ENCODE measurements at places on chromosomes 11 and 22.

- no peak overlapping the region for H3K4me3 ChIP-seq
- no peaks in the 10 kb centered on the region for H3K36me3 ChIP-seq
- no peak overlapping the region for H3K27ac ChIP-seq
- no peaks in the 10 kb centered on the region for H3K27me3 ChIP-seq
- no peak for DNase-seq
- no peaks in the 10 kb centered on the region for H3K4me1 ChIP-seq
Observed at GRCh38 chr22:30695871-30696655, 1.4 kb downstream of the OSBP2 start.

GRCh38 chr22:50523806-50524675, 1.4 kb downstream of the SCO2 start:
- peak; percentile 67 for DNase-seq
- peaks cover 10% of the 10 kb centered on the region for H3K36me3 ChIP-seq
- peaks cover 12% of the 10 kb centered on the region for H3K4me1 ChIP-seq
- H3K27me3 ChIP-seq, result no peaks in the 10 kb centered on the region
- H3K27ac ChIP-seq, result peak overlapping the region; percentile 100
- H3K4me3 ChIP-seq, result peak overlapping the region; percentile 85

DNA sequence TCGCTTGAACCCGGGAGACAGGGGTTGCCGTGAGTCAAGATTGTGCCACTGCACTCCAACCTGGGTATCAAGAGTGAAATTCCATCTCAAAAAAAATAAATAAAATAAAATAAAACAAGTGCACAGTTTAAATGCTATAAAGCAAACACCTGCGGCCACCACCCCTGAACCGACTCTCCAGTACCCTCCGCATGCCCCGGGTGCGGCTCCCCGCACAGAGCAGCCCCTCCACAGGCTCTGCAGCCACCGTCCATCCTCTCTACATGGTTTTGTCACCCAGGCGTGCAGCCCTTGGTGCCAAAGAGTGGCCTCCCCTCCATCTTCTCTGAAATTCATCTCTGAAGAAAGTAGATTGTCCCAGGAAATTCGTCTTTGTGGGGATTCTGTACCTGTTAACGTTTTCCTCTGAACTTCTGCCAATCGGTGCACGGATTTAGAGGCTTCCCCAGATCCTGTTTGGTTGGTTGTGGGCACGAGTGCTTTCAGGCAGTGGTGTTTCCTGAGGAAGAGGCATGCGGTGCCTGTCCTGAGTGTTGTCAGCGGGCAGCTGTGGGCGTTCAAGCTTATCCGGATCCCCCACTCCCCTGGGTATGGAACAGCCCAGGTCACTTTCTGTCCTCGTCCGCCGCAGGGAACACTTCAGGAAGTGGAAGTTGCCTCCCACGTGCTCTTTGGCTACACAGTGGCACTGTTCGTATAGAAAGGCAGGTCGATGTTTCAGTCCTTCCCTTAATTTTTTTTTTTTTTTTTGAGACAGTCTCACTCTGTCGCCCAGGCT, 4.1 kb downstream of the MIOX start:
- H3K4me1 ChIP-seq, result no peaks in the 10 kb centered on the region
- H3K27me3 ChIP-seq, result no peaks in the 10 kb centered on the region
- H3K27ac ChIP-seq, result no peak overlapping the region
- no peak for DNase-seq
- H3K36me3 ChIP-seq, result no peaks in the 10 kb centered on the region

- no peaks in the 10 kb centered on the region for H3K4me1 ChIP-seq
- no peak overlapping the region for H3K27ac ChIP-seq
- H3K36me3 ChIP-seq, result no peaks in the 10 kb centered on the region
- H3K27me3 ChIP-seq, result no peaks in the 10 kb centered on the region
- no peak for DNase-seq
Observed at GRCh38 chr11:69541501-69542313, 60.2 kb downstream of the LINC01488 start.

- no peaks in the 10 kb centered on the region for H3K27me3 ChIP-seq
- no peak overlapping the region for H3K4me3 ChIP-seq
- no peak overlapping the region for H3K27ac ChIP-seq
- no peak for DNase-seq
- H3K4me1 ChIP-seq, result peaks cover 16% of the 10 kb centered on the region
- no peaks in the 10 kb centered on the region for H3K36me3 ChIP-seq
Observed at GRCh38 chr11:35160246-35160824, 21.4 kb downstream of the CD44 start.

DNA sequence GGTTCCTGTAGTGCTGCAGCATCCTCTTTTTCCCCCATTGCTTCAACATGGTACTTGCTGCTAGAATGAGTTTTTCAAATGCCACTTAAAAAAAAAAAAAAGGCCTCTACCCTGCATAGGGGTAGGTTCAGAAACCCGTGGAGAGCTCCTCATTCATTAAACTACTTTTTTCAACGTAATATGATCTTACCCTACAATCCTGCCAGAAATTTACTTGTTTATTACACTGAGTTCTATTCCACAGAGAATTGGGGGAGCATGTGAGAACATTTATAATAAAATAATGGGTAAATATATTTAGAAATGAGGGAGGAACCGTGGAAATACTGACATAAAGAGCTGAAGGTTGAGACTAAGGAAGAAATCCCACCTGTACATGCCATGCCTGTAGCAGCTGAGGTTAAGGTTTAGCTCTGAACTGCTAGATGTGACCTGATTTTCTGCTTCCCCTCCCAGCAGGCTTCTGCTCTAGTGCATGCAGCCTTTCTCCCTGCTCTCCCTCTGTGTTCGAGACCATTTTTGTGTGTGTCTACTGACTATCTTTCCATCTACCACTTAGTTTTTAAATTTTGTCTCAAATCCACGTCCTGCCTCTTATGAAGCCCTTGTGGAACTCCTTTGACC, 225.7 kb downstream of the DDX10 start:
- no peaks in the 10 kb centered on the region for H3K36me3 ChIP-seq
- DNase-seq, result no peak
- H3K27me3 ChIP-seq, result no peaks in the 10 kb centered on the region
- H3K4me3 ChIP-seq, result no peak overlapping the region
- no peak overlapping the region for H3K27ac ChIP-seq

DNA sequence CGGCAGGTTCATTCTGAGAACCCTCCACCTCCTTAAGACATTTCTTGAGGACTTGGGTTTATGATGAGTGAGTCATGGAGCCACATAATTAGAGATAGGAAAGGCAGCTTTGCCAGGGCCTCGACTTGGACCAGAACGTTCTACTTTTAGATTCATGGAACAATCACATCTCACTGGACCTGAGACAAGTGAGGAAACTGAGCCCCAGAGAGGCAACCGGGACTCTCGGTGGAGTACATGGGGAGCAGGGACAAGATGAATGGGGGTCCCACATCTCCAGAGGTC, 59.5 kb downstream of the LINC01488 start:
- H3K27me3 ChIP-seq, result no peaks in the 10 kb centered on the region
- no peak overlapping the region for H3K27ac ChIP-seq

DNA sequence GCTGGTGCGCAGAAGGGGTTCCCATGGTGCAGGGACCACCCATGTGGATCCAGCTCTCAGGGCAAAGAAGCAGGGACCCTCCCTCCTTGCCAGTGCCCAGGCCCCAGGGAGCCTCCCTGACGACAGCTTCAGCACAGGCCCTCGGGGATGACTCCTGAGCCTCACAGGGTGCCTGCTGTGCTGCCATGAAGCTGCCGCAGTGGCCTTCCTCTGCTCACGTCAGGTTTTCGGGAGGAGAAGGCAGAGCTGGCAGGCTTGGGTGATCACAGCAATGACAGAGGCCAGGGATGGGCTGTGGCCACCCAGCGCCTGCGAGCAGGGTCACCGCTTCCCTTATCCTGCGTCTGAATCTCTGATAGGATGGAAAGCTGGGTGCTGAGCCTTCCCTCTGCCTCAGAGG, 276.2 kb downstream of the BRD1 start:
- H3K27ac ChIP-seq, result no peak overlapping the region
- no peaks in the 10 kb centered on the region for H3K36me3 ChIP-seq
- H3K4me1 ChIP-seq, result no peaks in the 10 kb centered on the region

- H3K27ac ChIP-seq, result no peak overlapping the region
- H3K4me3 ChIP-seq, result no peak overlapping the region
- no peaks in the 10 kb centered on the region for H3K36me3 ChIP-seq
- DNase-seq, result no peak
Observed at GRCh38 chr22:19674129-19674928, 40.0 kb upstream of the SEPTIN5 start.

GRCh38 chr11:111460856-111461255, 51.3 kb downstream of the BTG4 start:
- no peak for DNase-seq
- H3K36me3 ChIP-seq, result no peaks in the 10 kb centered on the region
- no peak overlapping the region for H3K4me3 ChIP-seq
- no peaks in the 10 kb centered on the region for H3K27me3 ChIP-seq
- H3K27ac ChIP-seq, result no peak overlapping the region
- H3K4me1 ChIP-seq, result no peaks in the 10 kb centered on the region

GRCh38 chr11:45142241-45143055, 4.0 kb upstream of the PRDM11 start:
- no peaks in the 10 kb centered on the region for H3K36me3 ChIP-seq
- H3K4me1 ChIP-seq, result no peaks in the 10 kb centered on the region
- H3K27ac ChIP-seq, result no peak overlapping the region
- H3K27me3 ChIP-seq, result no peaks in the 10 kb centered on the region
- peak; percentile 15 for DNase-seq
- H3K4me3 ChIP-seq, result no peak overlapping the region

- H3K36me3 ChIP-seq, result no peaks in the 10 kb centered on the region
- no peaks in the 10 kb centered on the region for H3K4me1 ChIP-seq
- H3K27me3 ChIP-seq, result no peaks in the 10 kb centered on the region
- no peak overlapping the region for H3K4me3 ChIP-seq
Observed at GRCh38 chr11:44734843-44735381, 8.2 kb downstream of the TSPAN18 start.

All from colonic mucosa (tissue), 4 donors.